Stimulated activated CD4-positive, alpha-beta T cell treated with anti-CD3 and anti-CD28 coated beads, Interleukin-2, amount 100 ng/mL, for 4 hours (primary cell): ENCODE measurements at places on chromosomes 7 and 10.

DNA sequence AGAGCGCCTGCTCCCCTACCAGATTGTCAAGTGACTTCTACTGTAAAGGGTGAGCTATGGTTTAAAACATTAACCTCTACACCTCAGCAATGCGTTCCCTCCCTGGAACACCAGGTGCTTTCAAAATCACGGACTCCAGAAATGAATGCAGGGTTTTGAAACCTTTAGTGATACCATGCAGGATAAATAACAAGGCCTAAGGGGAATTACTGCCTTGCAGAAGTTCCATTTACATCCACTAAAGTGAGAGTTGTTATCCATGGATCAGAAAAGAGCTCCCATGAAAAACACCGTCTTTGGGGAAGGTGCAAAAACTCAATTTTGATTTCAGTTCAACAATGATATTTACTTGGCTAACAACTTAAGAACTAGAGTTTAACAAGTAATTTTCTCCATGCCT, 4.0 kb downstream of the FZD8 start:
- no peak for DNase-seq

- no peak for DNase-seq
Measured at GRCh38 chr7:23470330-23471105, at the start of gene IGF2BP3. IGF2BP3 (minus strand) TSS chr7:23470491; CDS start chr7:23470110, 381 bp downstream.

GRCh38 chr10:57689596-57690297, 577.9 kb downstream of the IPMK start:
- DNase-seq, result no peak

- no peak for DNase-seq
Measured at GRCh38 chr7:130872341-130872740, 138.3 kb upstream of the KLF14 start.

- DNase-seq, result no peak
Measured at GRCh38 chr10:132270256-132270655, 37.5 kb downstream of the STK32C start.

DNA sequence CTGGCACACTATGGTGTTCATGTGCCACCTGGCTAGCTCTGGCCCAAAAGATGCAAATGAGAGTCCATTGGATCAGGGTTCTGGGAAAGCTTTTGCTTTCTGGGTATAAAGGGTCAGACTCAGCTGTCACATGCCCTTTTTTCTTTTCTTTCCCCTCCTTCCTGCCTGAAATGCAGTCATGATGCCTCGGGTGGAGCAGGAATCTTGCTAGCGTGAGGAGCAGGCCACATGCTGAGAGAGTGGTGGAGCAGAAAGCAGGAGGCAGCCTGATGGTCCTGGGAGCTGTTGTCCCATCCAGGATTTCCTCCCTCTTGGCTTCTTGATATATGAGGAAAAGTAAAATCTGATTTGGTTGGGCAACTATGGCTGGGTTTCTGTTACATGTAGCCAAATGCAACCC, 2.7 kb upstream of the LHPP start:
- no peak for DNase-seq

DNA sequence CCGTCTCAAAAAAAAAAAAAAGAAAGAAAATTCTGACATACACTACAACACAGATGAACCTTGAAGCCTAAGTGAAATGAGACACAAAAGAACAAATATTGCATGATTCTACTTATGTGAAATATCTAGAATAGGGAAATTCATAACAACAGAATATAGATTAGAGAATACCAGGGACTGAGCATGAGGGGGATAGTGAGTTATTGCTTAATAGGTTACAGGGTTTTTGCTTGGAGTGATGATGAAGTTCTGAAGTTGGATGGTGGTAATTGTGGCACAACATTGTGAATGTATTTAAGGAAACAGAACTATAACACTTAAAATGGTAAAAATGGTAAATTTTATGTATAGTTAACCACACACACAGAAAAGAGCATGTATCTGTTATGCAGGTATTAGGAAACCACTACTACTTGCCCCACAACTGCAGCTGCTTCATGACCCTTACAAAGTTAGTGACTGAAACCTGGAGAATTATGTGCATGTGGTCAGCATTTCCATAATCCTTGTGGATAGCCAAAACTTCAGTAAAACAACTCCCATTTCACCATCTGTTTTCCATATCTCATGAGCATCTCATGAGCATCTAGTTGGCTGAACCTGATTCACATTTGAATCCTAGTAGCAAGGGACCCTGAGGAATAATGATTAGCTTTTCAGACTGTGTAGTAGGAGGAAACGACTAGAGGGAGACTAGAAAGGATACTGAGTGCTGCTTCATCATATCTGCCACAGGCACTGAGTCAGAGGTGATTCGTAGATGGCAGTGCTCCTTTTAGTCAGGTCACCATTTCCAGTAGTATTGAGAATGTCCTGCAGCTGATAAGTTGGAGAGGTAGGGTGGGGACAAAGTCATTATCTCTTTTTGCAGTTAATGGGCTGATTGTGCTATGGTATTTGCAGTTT, 26.3 kb downstream of the SAMD8 start:
- peak; percentile 28 for DNase-seq

DNA sequence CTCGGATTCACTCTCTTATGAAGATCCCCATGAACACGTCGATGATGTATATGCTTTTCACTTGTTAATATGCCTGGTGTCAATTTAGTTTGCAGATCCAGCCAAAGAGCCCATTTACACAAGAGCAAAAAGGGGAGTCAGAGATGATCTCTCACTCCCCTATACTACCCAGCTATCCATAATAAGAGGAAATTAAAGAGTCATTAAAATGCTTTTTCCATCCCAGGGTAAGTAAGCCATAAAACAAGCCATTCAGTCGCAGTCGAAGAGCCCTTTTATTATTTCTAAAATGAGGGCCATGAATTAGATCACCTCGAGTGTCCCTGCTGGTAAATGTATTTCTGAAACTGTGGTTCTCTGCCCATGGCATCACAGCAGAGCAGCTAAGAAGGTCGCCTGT, 41.2 kb downstream of the CHCHD3 start:
- no peak for DNase-seq

DNA sequence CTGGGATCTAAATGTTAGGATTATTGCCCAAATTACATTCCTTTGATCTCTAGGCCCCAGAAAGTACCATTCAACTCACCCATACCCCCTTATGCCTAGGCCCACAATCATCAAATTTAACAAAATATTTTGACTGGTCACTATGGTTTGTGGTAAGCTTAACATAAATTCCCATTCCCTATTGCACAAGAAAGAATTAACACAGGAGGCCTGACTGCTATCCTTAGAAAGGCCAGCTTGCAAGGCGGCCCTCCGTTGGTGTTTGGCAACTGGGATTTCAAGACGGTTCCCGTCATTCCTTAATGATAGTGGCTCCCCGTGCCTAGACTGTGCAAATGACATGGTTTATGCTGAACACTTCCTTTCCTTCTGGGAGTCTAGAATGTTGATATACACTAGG, 29.6 kb downstream of the ARHGAP21 start:
- DNase-seq, result no peak

DNA sequence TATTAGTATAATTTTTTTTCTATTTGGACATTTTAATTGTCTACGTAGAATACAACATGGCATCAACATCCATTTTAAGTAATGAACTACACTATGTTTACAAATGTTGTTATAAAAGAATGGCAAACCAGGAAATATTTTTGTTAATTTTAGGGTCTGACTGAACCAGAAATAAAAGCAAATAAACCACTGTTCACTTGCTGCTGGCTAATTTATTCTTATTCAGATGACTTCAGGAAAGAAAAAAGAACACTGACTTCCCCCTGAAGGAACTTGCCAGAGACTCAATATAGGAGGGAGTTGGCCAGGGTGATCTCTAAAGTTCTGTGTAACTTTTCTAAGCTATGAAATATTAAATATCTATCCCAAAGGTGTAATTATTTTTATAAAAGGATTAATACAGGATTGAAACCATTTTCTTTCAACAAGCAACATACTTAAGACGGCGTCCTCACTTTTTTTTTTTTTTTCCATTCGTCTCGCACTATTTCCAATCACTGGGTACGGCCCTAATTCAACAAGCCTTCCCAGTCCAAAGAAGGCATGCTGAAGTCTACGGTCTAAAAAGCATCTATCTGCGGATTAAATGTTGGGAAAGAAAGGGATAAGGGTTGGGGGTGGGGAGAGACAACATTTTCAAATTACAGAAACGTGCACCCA, 1.2 kb downstream of the USP6NL start:
- no peak for DNase-seq

GRCh38 chr7:132176719-132177118, 399.6 kb downstream of the PLXNA4 start:
- no peak for DNase-seq

DNA sequence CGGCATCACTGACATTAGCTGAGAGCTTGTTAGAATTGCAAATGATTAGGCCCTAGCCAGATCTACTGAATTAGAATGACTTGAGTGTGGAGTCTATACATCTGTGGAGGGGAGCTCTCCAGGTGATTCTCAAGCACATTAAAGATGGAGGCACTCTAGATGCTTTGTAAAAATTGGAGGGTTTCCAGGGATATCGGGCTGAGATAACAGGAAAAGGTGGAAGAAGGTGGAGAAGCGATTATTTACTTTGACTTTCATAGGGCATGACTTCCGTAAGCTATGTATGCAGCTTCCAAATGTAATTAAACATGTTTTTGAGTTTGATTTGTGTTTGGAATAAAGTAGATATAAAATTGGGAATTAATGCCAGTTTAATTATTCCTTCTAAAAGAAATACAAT, 235.0 kb upstream of the PTN start:
- no peak for DNase-seq

GRCh38 chr7:24733414-24734060, 23.7 kb downstream of the GSDME start:
- no peak for DNase-seq

GRCh38 chr7:18724318-18724717, 228.8 kb downstream of the HDAC9 start:
- DNase-seq, result no peak

DNA sequence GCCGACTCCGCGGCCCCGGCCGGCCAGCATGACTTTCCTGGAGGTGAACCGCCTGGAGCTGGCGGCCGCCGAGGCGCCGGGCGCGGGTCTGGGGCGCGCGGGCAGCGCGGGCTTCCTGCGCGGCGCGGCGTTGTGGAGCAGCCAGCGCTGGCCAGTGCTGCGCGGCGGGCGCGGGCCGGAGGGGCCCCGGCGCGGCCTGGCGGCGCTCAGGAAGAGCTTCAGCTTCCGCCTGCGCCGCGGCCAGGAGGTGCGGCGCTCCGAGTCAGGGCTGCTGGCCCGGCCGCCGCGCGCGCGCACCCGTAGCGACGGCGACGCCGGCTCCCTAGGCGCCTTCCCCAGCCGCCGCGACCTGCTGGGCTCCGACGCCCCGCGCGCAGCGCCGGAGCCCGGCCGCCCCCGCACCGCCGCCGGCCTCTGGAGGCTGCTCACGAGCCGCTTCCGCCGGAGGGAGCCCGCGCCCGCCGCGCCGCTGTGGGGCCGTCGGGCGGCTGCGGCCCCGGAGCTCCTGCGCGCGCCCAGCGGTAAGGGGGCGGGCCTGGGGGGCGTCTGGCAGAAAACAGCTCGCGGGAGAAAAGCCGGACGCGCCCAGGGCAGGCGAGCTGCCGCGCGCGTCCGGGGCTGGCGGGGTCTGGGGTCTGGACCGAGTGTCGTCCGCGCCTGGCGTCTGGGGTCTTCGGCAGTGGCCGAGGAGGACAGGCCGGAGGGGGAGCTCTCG, 29.0 kb downstream of the AGAP3 start:
- DNase-seq, result peak; percentile 22

DNA sequence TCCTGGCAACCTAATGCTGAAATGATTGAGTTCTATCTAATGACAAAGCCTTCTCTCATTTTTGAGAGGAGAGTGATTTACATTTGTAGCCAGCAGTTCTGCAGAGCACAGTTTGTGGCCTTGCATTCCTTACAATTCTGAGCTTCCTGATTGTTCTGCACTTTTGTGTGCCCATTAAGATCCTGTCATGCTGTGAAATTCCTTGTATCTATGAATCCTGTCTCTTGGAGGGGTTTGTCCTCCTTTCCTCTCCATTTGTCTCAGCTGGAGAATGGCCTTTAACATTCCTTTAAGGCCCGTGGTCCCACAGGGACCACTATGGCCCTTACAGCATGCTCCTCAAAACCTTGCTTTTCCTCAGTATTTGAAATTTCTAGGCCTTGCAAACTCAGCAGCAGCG, 10.4 kb downstream of the KLHL7 start:
- no peak for DNase-seq

- no peak for DNase-seq
Measured at GRCh38 chr10:43287056-43288007, 20.5 kb upstream of the RASGEF1A start.

DNA sequence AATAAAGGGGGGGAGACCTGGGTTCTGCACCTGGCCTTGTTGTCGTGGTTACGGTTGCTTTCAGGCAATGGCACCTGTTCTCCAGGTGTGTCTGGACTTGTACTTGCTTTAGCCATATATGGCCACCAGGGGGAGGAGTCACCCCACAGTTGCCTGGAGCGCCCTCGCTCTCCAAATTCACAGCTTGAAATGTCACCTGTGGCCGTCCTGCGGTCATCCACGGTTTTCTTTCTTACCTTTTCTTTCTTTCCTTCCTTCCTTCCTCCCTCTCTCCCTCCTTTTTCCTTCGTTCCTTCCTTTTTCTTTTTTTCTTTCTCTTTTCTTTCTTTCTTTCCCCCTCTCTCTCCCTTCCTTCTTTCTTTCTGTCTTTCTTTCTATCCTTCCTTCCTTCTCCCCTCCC, 157.2 kb upstream of the ZNF92 start:
- DNase-seq, result peak; percentile 45

GRCh38 chr10:109898007-109898406, 25.3 kb downstream of the XPNPEP1 start:
- no peak for DNase-seq

- DNase-seq, result no peak
Measured at GRCh38 chr10:68981074-68981473, 7.5 kb upstream of the KIFBP start.

DNA sequence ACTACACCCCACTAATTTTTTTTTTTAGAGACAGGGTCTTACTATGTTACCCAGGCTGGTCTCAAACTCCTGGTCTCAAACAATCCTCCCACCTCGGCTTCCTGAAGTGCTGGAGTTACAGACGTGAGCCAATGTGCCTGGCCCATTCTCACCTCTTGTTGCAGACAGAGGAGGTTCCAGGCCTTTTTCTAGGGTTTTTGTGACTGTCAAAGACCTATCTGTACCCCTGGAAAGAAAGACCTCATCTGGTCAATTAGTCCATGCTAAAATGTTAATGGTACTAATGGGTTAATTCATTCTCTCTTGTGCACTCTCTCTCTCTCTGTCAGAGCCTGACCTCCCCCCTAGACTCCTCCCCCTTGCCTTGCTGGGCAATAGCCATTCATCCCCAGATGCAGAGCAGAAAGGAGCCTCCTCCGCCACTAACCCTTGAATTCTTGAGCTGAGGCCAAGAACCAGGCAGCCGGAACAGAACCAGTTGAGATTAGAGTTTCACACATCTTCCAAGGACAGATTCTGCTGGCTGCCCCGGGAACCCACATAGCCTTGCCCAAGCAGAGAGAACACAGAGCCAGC, 209.7 kb downstream of the SKIDA1 start:
- no peak for DNase-seq

- no peak for DNase-seq
Measured at GRCh38 chr10:119352042-119352441, 144.7 kb downstream of the GRK5 start.

DNA sequence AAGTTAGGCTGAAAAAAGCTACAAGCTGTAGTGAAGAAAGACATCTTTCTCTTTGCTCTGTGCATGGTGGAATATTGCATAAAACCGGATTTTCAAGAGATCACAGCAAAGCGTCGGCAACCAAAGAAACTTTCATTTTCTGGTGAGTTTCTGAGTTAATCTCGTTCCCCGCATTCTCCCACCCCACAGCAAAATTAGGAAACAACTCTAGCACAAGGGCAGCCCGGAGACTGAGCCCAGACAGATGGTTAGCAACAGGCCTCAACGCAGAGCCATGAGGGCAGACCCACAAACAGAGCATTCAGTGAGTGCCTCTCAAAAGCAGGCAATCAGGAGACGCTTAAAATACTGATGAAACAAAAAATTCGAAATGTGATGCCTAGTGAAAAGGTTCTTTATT, 396.1 kb upstream of the KLF6 start:
- no peak for DNase-seq
